ENCODE measurements at places on chromosomes 11 and 22. TPM values are rescaled to one million over a fixed set of nuclear protein-coding genes. Genes with fewer than 3 reads are reported as not detected.

SHISA8 gene
- total RNA-seq, result not detected

TRPC6 gene
- total RNA-seq, result 0.71 TPM

FIBIN gene
- total RNA-seq, result not detected

ANO1 gene
- 1.4 TPM for total RNA-seq

MMP7 gene
- total RNA-seq, result 22.8 TPM

CSNK2A3 gene
- total RNA-seq, result 1.9 TPM

MRGPRX4 gene
- total RNA-seq, result not detected

SYT13 gene
- total RNA-seq, result 7.2 TPM

RAB39A gene
- 0.53 TPM for total RNA-seq

APLP2 gene
- total RNA-seq, result 192 TPM

PKP3 gene
- 36.4 TPM for total RNA-seq
